ENCODE measurements at places on chromosomes 2 and 18.
A peak's percentile ranks its signal among the peaks of the same experiment; 100 is the strongest.

DNA sequence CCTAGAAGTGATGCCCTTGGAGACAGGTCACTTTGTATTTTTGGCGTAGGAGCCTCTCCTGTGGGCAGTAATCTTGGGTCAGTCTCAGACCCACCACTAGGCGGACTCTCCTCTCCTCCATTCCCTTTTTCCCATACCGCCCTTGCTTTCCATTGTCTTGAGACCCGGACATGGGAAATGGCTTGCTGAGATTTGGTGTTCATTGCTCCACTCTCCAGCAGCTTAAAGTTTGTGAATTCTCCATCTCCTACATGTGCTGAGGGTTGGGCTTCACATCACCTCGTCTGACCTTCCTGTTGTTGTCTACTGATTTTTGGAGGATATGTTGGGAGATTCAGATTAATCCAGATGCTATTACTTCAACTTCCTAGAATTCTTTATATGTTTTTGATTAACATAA lies 159.2 kb upstream of the RAB12 start:
- no peaks in the 10 kb centered on the region for H3K27me3 ChIP-seq
- H3K36me3 ChIP-seq, result no peaks in the 10 kb centered on the region
- no peak for ATAC-seq
- no peaks in the 10 kb centered on the region for H3K4me1 ChIP-seq

DNA sequence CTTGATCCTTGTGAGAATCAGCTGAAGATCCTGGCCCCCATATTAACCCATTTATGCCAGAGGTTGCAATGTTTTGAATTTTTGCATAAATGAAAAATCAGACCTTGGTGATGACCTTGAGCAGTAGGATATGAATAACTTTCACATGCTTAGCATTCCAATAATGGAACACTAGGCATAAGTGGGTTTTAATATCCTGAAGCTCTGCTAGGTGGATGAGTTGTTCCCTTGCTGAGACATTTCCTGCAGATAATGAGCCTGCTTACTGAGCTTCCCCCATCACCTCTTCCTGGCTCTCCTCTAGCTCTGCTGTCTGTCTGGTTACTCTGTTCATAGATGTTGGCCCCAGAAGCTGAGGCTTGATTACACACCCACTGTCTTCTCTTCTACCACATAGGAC lies 25.5 kb upstream of the SEC11C start:
- peaks cover 42% of the 10 kb centered on the region for H3K27me3 ChIP-seq
- H3K36me3 ChIP-seq, result no peaks in the 10 kb centered on the region
- no peak overlapping the region for H3K4me3 ChIP-seq
- no peak overlapping the region for H3K27ac ChIP-seq

- no peaks in the 10 kb centered on the region for H3K36me3 ChIP-seq
- no peak overlapping the region for H3K4me3 ChIP-seq
- no peak overlapping the region for H3K27ac ChIP-seq
These were observed 465.0 kb upstream of the TRIB2 start for GRCh38 chr2:12251749-12252148.

DNA sequence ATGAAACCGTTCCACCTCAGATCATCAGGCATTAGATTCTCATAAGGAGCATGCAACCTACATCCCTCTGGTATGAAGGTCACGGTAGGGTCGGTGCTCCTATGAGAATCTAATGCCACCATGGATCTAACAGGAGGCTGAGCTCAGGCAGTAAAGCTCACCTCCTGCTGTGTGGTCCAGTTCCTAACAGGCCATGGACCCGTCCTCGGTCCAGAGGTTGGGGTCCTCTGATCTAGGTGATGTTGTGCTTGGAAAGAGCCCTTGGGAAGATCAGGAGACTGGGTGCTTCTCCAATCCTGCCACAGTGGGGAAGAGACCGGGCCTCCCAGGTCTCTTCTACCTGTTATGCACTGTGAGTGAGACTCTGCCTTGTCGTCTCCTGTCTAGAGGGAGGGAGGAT lies 104.6 kb downstream of the ACKR3 start:
- no peak overlapping the region for H3K4me3 ChIP-seq
- ATAC-seq, result no peak
- H3K27ac ChIP-seq, result no peak overlapping the region
- no peaks in the 10 kb centered on the region for H3K36me3 ChIP-seq

GRCh38 chr2:99974275-99974674 lies 168.1 kb downstream of the AFF3 start:
- H3K27me3 ChIP-seq, result no peaks in the 10 kb centered on the region
- no peaks in the 10 kb centered on the region for H3K4me1 ChIP-seq
- no peak overlapping the region for H3K27ac ChIP-seq
- H3K36me3 ChIP-seq, result peaks cover 5% of the 10 kb centered on the region
- H3K4me3 ChIP-seq, result no peak overlapping the region
- no peak for ATAC-seq

- H3K27ac ChIP-seq, result no peak overlapping the region
- H3K4me3 ChIP-seq, result no peak overlapping the region
These were observed 8.0 kb downstream of the COPS9 start for GRCh38 chr2:240127911-240128607.

- no peaks in the 10 kb centered on the region for H3K27me3 ChIP-seq
- peak overlapping the region; percentile 94 for H3K27ac ChIP-seq
- H3K36me3 ChIP-seq, result no peaks in the 10 kb centered on the region
- peaks cover 69% of the 10 kb centered on the region for H3K4me1 ChIP-seq
These were observed 99.7 kb downstream of the SLC8A1 start for GRCh38 chr2:40352041-40352702.

DNA sequence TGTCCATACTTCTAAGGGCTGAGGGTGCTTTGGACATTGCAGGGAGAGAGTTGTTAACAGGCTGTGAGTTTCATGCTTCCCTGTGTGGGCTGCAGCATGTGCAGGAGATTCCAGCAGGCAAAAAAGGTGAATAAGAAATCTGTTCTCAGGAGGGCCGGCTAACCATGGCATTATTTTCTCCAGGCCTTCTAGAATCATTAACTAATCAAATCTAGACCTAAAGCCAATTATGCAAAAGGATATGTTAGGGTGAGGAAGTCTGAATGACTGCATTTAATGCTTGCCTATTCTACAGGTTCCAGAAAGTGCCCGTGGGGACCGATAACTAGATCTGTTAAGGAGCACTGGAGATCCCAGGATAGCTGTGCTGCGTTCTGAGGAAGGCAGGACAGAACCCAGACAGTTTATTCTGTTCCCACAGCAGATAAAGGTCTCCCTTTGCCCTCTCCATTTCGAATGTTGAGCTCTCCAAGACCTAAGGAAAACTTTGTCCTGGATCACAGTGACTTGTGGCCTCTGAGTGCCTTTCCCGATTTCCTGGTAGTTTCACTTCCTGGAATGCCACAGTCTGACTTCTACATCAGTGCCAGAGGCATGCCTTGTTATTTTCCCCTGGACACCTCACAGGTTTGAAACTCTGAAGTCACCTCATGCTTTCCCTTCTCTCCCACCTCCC lies 50.0 kb upstream of the ZFP36L2 start:
- peak overlapping the region; percentile 75 for H3K27ac ChIP-seq
- H3K27me3 ChIP-seq, result no peaks in the 10 kb centered on the region
- peak; percentile 44 for ATAC-seq
- H3K4me1 ChIP-seq, result peaks cover 13% of the 10 kb centered on the region
- H3K4me3 ChIP-seq, result no peak overlapping the region

- no peaks in the 10 kb centered on the region for H3K36me3 ChIP-seq
- H3K27ac ChIP-seq, result no peak overlapping the region
- H3K27me3 ChIP-seq, result no peaks in the 10 kb centered on the region
- no peak for ATAC-seq
- no peak overlapping the region for H3K4me3 ChIP-seq
- peaks cover 11% of the 10 kb centered on the region for H3K4me1 ChIP-seq
These were observed 90.1 kb downstream of the LBH start for GRCh38 chr2:30321466-30321865.

- no peak overlapping the region for H3K27ac ChIP-seq
- no peaks in the 10 kb centered on the region for H3K27me3 ChIP-seq
- peaks cover 98% of the 10 kb centered on the region for H3K36me3 ChIP-seq
- H3K4me3 ChIP-seq, result no peak overlapping the region
These were observed 6.0 kb downstream of the CIAO1 start for GRCh38 chr2:96271995-96272394.

GRCh38 chr2:130371723-130372054 lies 15.8 kb downstream of the PTPN18 start:
- peaks cover 27% of the 10 kb centered on the region for H3K36me3 ChIP-seq
- H3K27ac ChIP-seq, result peak overlapping the region; percentile 94
- peak overlapping the region; percentile 67 for H3K4me3 ChIP-seq
- H3K4me1 ChIP-seq, result no peaks in the 10 kb centered on the region

GRCh38 chr2:17851731-17852585 lies 26.5 kb upstream of the KCNS3 start:
- H3K4me1 ChIP-seq, result no peaks in the 10 kb centered on the region
- no peak overlapping the region for H3K27ac ChIP-seq
- peak; percentile 54 for ATAC-seq
- H3K27me3 ChIP-seq, result no peaks in the 10 kb centered on the region
- no peaks in the 10 kb centered on the region for H3K36me3 ChIP-seq

DNA sequence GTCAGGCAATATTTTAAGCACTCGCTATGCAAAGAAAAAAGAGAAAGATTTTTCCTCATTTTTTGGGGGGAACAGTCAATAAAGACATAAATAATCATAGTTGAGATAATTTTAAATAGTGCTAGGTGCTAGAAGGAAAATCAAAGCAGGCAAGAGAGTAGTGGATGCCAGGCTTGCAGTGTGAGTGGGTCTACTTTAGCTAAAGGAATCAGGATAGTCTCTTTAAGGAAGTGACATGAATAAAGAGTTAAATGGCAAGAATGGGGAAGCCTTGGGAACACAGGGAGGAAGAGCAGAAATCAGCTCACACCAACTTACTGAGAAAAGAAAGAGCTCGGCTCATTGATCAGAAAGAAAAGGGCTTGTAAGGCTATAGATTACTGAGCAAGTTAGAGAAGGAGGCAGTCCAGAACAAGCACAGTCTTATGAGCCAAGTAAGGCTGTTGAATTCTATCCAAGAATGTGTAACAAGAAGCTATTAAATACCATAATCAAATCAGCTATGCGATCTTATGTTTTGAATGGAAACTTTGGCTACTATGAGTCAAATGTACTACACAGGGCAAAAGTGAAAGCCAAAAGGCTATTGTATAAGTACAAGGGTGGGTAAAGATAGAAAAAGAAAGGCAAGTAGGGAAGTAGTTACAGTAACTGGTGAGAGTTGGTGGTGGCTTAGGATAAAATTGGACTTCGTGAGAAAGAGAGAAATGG lies 833.8 kb upstream of the PIK3C3 start:
- H3K27ac ChIP-seq, result no peak overlapping the region
- ATAC-seq, result no peak
- no peak overlapping the region for H3K4me3 ChIP-seq
- no peaks in the 10 kb centered on the region for H3K4me1 ChIP-seq
- H3K27me3 ChIP-seq, result no peaks in the 10 kb centered on the region

- no peak for ATAC-seq
- H3K27me3 ChIP-seq, result no peaks in the 10 kb centered on the region
These were observed 393.1 kb upstream of the DCC start for GRCh38 chr18:51946946-51947345.

DNA sequence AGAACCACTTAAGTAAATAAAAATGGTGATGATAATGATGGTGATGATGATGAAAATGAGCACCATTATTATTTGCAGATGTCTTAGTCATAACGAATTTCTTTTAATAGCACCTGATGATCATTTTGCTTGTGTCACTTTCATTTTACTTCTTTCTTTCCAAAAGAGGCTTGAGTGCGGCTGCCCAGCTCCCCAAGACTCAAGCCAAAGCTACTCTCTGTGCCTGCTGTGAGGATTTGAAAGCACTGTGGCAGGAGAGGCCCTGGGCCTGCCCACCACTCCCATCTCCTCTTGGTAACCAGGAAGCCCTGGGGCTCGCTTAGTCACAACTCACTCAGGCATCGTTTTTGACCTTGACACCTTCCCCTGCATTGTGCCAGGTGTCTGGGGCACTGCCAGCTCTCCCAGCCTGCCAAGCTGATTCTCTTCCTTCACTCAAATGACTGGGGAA lies 41.2 kb downstream of the RPL37A start:
- peak overlapping the region; percentile 79 for H3K27ac ChIP-seq
- no peak for ATAC-seq
- H3K4me3 ChIP-seq, result no peak overlapping the region
- no peaks in the 10 kb centered on the region for H3K36me3 ChIP-seq
- peaks cover 53% of the 10 kb centered on the region for H3K4me1 ChIP-seq
- H3K27me3 ChIP-seq, result no peaks in the 10 kb centered on the region

GRCh38 chr2:166140475-166140874 lies 12.7 kb upstream of the SCN1A start:
- H3K4me1 ChIP-seq, result no peaks in the 10 kb centered on the region
- no peak overlapping the region for H3K4me3 ChIP-seq
- no peak for ATAC-seq
- H3K27ac ChIP-seq, result no peak overlapping the region

- no peaks in the 10 kb centered on the region for H3K4me1 ChIP-seq
- H3K36me3 ChIP-seq, result no peaks in the 10 kb centered on the region
- H3K27me3 ChIP-seq, result no peaks in the 10 kb centered on the region
- no peak overlapping the region for H3K4me3 ChIP-seq
- H3K27ac ChIP-seq, result no peak overlapping the region
These were observed 42.8 kb downstream of the SEMA4F start for GRCh38 chr2:74696829-74697228.

DNA sequence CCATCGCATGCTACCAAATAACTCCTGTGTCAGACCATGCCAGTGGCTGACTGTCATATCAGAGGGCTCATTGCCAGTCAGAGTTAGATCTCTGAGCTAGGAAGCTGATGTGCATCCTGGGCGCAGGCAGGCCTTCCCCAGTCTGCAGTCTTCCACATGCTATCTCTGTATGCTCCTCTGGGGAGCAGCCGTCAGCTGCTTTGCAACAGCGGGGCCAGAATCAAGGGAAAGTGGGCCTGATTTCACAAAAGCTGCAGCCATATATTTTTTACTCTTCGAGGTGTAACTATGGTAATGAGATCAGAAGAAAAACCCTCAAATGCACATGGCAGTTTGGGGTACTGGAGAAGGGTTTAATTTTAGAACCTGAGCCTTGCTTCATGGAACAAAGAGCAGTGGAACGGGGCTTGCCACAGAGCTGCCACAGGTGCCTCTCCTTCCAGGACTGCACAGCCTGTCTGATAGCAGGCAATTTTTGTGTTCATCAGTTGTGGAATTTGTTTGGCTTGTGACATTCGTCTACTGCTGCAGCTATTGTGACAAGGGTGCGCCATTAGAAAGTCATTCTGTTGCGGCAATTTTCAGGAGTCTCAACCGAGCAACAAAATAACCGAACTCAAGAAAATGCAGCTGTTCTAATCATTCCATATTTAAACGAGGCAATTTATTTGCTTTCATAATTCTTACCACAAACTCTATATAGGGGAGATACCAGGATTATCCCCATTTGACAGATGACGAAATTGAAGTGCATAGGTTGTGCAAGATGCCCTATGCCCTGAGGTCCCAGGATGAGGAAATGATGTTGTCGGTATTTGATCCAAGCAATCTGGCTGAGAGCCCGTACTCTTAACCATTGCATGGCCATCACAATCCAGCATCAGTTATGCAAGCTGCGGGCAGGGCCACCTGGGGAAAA lies 109.6 kb upstream of the CYRIA start:
- ATAC-seq, result no peak
- no peaks in the 10 kb centered on the region for H3K27me3 ChIP-seq
- H3K27ac ChIP-seq, result no peak overlapping the region
- H3K4me1 ChIP-seq, result no peaks in the 10 kb centered on the region
